Neural crest cell (in vitro differentiated cells): ENCODE measurements at places on chromosomes 7 and 10.

GRCh38 chr7:149292462-149292823, 30.4 kb downstream of the ZNF783 start:
- no peak for DNase-seq

DNA sequence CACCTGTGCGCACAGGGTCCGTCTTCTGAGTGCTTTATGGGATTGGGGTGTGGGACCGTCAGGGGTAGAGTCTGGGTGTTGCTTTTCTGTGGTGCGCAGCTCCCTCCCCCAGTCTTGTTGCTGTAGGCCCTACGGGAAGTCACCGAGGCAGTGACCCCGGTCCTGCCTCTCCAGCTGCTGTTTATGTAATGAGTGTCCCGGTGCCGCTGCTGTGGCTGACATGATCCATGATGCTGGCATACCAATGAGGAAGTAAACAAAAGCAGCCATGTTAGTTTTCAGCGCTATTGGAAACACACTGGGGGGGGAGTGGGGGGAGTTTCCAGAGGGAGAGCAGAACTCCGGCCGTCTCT, 1.1 kb downstream of the TRIM8 start:
- no peak for DNase-seq

GRCh38 chr7:128352636-128353035, 8.9 kb downstream of the PRRT4 start:
- DNase-seq: no peak

DNA sequence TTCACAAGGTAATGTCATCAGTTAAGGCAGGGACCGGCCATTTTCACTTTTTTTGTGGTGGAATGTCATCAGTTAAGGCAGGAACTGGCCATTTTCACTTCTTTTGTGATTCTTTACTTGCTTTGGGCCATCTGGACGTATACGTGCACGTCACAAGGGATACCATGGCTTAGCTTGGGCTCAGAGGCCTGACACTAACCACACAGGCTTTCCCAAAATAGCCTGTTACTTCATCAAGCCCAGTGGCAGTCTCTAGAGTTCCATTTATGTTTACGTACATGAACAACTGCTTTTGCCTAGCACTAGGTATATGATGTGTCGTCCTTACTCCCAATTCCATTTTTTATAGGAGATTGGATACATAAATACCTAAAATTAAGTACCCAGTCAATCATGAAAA, 237.9 kb downstream of the C7orf25 start:
- DNase-seq: no peak

- no peak for DNase-seq
Observed at GRCh38 chr7:4169455-4169854, 512.6 kb upstream of the FOXK1 start.

GRCh38 chr7:19707240-19707639, 1.6 kb downstream of the POLR1F start:
- no peak for DNase-seq

DNA sequence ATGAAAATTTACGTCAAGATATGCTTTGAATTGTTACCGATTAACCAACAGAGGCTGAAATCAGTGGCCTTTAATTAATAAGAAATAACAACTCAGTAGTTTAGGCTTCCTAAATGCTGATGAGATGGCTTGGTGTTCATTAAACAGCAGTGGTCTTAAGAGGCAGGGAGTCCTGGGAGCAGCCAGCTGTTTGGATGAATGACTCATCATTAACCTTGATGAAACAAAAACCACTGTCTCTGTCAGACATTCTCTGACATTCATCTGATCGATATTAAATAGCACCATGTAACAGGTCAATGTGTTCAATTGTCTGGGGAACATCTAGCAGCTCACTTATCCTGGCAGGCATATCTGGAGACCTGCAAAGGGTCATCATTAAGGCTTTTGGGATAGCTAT, 234.2 kb upstream of the LRRN3 start:
- no peak for DNase-seq

GRCh38 chr7:151599401-151600227, 79.9 kb upstream of the RHEB start:
- no peak for DNase-seq

DNA sequence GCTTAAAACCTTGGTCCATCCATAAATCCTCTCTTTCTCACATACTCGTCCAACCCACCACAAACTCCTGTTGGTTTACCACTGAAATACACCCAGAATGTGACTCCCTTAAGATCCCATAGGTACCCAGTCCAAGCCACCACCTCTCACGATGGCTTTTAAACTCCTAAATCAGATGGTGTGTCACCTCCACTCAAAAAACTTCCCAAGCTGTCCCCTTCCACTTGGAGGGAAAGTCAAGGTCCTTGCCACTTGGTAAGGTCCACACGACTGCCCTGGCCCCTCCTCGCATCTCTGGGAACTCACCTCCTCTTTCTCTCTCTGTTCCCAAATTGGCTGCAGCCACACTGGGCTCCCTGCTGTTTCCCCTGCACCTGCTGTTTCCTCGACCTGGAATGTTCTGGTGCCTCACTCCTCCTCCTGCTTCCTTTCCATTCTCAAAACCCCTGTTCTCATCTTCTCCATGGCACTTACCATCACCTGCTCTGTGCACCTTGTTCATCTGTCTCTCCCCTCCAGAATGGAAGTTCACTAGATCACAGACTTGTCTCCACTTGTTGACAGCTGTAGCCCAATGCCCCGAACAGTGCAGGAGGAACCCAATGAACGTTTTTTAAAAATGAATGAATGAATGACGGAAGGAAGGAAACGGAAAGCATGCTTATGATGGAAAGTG, 23.0 kb downstream of the ZFAND2A start:
- DNase-seq: no peak

DNA sequence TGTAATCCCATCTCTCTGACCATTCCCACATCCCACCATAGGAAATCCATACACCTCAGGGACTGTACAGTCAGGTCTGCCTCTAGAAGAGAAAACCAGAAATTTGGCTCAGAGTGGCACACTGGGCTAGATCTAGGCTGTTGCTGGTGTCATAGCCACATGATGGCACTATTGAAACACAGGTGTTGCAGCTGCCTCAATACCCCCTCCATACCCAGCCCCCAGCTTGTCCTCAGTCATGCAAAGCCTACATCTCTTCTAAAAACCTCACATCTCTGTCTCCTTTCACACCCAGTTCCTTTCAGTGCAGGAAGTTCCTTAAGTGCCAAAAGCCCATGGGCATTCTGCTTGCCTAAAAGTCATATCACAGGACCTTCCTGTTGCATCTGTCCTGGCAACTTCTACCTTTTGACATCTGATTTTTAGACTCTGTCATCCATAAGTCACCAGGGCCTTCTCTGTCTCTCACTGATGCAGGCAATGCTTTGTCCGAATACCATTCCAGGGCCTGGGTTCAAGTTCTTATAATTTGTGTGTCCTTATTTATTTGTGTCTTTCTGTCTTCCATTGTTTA, 27.0 kb upstream of the HIBADH start:
- no peak for DNase-seq

- DNase-seq: no peak
Observed at GRCh38 chr7:127754457-127754856, 102.5 kb downstream of the SND1 start.

GRCh38 chr10:119282446-119282845, 75.1 kb downstream of the GRK5 start:
- no peak for DNase-seq

DNA sequence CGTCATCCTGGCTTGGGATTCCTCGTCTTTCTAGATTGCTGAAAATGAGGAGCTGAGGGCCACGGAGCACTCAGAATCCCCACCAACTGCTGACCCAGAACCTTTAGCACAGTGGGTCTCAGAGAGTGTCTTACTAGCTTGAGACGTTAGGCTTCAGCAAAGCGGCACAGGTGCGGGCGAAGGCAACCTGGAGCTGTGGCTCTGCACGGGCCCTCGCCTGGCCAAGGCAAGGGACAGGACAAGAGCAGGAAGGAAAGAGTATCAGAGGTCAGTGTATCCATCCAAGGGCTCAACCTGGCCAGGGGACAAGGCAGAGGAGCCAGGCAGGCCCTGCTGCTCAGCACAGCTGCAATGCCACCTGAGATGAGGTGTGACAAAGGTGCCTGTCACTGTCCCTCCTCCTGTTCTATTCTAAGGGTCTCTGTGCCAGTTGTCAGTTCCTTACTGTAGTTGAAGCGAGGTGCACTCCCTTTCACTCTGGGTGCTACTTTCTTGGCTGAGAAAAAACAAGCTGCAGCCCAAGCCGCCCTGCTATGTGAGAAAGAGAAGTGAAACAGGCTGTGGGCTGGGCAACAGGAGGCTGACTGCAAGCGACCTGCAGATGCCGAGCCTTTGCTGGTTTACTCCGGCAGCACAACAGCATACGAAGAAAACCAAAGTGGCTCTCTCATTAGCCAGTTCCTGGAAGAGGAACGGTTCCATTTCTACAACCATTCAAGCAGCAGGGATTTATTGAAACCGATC, 33.3 kb upstream of the KDM7A start:
- no peak for DNase-seq

- no peak for DNase-seq
Observed at GRCh38 chr10:16975188-16975587, 154.4 kb downstream of the CUBN start.

GRCh38 chr10:48332166-48332870, 25.8 kb downstream of the MAPK8 start:
- no peak for DNase-seq

GRCh38 chr7:50302486-50303334, 1.8 kb upstream of the IKZF1 start:
- DNase-seq: no peak

GRCh38 chr10:33483124-33483815, 148.8 kb upstream of the NRP1 start:
- no peak for DNase-seq

DNA sequence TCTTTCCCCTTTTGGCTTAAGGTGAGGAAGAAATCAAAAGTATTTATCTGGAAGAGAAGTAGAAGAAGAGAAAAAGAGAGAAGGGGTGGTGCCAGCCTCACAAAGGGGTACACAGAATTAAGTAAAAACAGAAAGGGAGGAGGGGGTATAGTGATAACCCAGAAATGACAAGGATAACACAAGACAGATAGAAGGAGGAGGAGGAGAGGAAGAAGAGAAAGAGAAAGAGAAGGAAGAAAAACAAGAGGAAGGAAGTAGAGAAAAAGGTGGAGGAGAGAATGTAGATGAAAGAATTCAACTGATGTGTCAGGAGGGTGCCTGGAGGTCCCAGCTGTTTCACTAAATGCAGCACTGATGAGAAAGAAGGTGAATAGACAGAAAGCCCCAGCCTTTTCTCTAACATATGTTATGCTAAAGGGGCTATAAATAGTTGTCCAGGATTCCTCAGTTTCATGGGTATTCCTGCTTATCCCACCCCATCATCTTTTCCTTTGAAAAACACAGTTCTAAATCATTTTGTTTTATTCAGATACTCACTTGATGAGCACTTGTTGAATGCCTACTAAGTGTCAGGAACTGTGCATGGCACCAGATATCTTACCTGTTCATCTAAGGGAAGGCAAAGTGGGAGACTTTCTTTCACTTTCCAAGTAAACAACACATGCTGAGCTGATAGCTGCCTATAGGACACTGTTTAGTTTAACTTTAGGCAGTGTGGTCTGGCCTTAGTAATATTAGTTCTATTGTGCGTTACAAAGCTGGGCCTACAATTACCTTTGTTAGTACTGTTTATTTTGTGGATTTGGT, 8.0 kb downstream of the SEMA3E start:
- DNase-seq: no peak

- no peak for DNase-seq
Observed at GRCh38 chr10:119348516-119349240, 141.3 kb downstream of the GRK5 start.

GRCh38 chr10:106053061-106053460, 1111.4 kb downstream of the SORCS1 start:
- DNase-seq: no peak

DNA sequence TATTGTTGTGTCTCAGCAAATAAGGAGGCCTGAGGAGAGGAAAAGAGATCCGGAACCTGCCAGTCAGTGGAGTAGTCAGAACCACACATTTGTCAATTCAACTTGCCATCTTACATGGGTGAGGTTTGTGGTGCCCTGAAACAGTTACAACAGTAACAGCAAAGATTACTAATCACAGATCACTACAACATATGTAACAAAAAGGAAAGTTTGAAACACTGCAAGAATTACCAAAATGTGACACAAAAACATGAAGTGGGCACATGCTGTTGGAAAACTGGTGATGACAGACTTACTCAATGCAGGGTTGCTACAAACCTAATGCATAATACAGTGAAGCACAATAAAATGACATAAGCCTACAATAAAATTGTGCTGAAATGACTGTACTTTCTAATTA, 89.4 kb downstream of the LRRN3 start:
- DNase-seq: no peak

- DNase-seq: no peak
Observed at GRCh38 chr10:12322583-12323131, 26.7 kb upstream of the CAMK1D start.

DNA sequence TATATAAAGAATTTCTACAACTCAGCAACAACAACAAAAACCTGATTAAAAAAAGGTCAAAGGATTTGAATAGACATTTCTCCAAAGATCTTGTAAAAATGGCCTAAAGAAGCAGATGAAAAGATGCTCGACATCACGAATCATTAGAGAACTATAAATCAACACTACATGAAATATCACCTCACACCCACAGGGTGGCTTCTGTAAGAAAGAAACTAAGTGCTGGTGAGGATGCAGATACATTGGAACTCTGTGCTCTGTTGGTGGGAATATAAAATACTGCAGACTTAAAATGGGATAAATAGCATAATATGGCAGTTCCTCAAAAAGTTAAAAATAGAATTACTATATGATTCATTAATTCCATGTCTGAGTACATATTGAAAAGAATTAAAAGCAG, 38.3 kb upstream of the CDCA7L start:
- DNase-seq: no peak

DNA sequence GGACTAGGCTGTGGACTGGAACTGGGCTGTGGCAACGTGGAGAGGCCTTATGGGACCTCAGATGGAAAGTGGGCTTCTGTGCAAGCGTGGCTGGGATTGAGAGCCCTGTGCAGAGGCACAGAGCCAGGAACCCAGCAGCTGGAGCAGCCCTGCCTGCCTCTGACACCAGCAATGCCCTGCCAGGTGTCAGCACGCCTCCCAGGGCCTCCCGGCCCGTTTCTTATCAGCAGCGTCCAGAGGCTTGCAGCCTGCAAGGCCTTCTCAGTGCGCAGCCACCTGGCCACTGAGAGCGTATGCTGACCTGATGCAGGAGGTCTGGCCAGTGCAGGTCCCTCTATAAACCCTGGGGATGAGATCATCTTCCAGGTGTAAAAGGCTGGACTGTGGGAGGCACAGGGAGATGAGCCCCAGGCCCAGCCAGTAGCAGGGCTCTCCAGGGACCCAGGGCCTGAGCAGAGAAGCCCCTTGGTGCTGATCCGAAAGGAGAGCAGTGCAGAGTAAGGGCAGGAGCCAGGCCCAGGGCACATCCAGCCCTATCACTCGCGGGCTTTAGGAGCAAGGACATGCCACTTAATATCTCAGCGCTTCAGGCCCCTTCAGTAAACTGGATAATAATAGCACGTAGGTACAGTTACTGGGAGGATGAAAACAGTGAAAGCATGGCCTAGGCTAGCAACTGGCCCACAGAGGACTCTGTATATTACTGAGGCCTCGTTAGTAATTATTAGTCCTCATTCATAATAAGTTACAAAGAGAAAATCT, 38.8 kb upstream of the ANTXRL start:
- no peak for DNase-seq
